Hypothalamus (tissue), 51 donors: ENCODE measurements at places on chromosomes 13 and 19.

GRCh38 chr13:31733066-31733465 is 6.3 kb upstream of the RXFP2 start:
- no peak for DNase-seq

- DNase-seq = no peak
These were observed 140.5 kb downstream of the KLF12 start for GRCh38 chr13:73993661-73994060.

GRCh38 chr19:10138879-10139795 is 19.4 kb upstream of the EIF3G start:
- DNase-seq = no peak

GRCh38 chr13:38602266-38602665 is 84.6 kb upstream of the FREM2 start:
- DNase-seq = no peak

GRCh38 chr19:7637374-7638256 is 705 bp downstream of the STXBP2 start:
- no peak for DNase-seq

DNA sequence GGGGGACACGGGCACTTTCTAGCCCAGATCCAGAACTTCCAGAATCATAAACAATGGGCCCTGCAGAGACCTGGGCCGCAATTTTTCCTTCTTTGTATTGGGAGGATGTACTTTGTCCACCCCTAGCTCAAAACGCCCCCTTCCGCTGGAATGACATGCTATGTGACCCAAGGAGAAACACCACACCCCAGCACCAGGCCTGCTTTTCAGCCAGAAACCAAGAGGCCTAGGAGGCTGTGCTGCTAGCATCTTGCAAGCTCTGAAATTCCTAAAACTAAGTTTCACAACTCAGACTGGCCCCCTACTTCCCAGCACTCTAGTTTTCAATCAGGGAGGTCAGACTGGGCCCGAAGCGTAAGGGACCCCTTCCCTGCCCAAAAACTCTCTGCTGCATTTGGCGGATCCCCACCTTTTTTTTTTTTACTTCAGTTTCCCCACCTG is 538 bp downstream of the LSM4 start:
- no peak for DNase-seq
